ENCODE measurements at places on chromosomes 4 and X.

DNA sequence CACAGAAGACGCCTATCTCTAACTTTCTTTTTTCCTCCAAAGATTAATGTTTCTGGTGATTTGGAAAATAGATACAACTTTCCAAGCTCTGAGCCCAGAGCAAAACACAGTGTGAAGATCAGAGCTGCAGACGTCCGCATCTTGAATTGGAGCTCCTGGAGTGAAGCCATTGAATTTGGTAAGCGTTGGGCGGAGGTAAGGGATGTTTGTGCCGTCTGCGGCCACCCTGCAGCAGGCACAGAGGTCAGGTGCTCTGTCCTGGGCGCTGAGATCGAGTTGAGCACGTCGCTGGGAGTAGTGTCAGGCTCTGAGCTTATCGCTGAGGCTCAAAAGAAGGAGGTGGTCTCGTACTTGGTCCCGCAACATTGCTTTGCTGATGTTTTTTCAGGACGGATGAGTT is 31.8 kb downstream of the CSF2RA start:
- DNase-seq = no peak

DNA sequence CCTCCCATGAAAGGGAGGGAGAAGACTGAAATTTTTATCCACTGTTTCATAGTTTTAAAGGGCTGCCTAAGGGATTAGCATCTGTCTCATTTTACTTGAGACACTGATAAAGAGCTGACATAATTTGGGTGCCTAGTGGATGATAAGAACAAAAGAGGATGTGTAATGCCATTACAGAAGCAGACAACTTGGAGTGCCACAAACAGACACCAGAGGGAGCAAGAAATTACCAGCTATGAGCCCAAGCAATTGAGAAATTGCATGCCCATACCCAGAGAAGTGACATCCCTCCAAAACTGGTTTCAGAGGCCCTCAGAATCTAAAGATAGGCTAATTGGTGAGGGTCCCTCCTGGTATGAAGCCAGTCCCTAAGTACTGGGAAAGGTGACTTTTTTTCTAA is 38.5 kb upstream of the POU3F4 start:
- DNase-seq = no peak

GRCh38 chr4:186627226-186627865 is 72.0 kb upstream of the MTNR1A start:
- no peak for DNase-seq

DNA sequence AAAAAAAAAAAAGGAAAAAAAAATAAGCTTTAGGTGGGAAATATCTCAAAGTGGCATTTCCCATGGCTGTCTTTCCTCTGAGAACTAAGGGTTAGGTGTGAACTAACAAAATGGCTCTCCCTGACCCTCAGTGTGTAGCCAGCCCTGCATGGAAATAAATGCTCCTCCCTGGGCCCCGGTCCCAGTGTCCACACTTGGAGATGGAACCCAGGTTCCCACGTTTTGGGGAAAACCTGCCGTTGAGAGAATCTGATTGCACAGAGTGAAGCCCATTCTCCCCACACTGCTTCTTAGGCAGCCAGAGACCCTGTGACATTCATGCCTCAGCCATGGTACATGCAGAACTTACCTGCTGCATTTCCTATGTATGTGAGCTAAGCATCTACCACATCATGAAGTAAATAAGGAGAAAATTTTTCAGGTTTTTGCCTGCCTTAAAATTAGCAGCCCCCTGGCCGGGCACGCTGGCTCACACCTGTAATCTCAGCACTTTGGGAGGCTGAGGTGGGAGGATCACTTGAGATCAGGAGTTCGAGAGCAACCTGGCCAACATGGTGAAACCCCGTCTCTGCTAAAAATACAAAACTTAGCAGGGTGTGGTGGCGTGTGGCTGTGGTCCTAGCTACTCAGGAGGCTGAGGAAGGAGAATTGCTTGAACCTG is 34.5 kb downstream of the HTT-AS start:
- no peak for DNase-seq

DNA sequence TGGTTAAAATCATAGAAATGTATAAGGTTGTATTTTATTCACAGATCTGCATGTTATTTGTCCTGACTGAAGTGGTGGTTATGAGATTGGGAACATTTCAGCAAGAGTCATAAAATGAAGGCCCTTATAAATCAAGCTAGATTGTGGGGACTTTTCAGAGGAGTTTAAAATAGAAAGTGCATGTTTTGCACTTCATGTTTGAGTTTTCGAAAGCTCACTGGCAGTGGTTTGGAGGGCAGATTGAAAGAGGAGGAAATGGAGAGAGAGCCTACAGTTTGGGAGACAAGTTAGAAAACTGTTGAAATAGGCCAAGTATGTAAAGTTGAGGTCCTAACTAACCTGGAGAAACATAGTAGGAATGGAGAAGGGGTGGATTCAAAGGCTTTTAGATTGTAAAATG is 124.9 kb downstream of the KDM6A start:
- DNase-seq = no peak

DNA sequence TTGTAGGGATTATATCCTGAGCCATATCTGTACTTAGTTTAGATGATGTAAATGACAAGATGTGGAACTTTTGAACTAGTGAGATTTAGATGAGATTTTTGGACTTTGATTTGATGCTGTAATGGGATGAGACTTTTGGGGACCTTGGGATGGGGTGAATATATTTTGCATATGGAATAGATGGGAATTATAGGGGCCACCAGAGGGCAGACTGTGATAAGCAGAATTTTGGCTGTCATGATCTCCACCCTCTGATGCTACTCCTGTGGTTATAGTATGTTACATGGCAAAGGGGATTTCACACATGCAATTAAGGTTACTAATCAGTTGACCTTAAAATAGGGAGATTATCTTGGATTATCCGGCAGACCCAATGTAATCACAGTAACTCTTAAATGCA is 214.0 kb upstream of the NHS start:
- no peak for DNase-seq

DNA sequence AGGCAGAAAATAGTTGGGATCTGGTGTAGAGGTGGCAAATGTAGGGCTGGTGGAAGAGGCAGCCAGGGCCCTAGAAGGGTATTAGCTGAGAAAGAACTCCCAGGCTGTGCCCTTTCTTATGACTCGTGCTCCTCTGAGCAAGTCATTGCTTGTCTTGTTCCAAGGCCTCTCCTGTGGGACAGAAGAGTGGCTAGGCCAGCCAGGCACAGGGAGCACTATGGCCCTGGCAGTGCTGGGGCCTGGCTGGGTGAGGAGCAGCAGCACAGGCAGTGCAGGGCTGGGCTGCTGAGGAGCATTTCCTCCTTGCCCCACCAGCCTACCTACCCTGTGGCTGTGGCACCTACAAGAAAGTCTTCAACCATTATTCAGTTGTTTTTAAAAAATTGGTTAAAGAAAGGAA is 298.5 kb upstream of the NR3C2 start:
- DNase-seq = no peak

DNA sequence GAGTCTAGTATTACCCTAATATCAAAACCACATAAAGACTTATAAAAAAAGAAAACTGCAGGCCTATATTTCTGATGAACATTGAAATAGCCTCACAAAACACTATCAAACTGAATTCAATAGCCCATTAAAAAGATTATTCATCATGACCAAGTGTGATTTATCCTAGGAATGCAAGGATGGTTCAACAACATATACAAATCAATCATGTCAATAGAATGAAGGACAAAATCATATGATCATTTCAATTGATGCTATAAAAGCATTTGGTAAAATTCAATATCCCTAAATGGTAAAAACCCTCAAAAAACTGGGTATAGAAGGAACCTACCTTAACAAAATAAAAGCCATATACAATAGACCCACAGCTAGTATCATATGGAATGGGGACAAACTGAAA is 797.9 kb upstream of the INTU start:
- no peak for DNase-seq

DNA sequence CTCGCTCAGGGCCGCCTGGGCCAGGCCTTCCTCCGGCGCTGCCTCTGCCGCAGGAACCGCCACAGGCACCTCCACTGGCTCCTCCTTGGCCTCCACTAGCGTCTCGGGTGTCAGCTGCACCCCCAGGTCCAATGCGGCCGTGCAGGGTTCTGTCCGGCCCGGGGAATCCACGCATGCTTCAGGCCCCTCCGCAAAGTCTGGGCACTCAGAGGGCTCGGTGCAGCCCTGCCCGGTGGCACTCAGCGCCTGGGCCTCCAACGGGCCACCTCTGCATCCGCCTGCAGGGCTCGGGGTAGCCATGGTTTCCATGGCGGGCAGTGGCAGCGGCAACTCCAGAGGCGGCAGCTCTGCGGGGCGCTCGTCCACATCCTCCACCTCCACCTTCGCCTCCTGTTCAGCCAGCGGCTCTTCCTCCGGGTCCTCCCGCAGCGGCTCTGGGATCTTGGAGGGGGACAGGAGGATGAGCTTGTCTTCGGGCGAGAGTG is 74.9 kb upstream of the UCP1 start:
- DNase-seq = no peak

DNA sequence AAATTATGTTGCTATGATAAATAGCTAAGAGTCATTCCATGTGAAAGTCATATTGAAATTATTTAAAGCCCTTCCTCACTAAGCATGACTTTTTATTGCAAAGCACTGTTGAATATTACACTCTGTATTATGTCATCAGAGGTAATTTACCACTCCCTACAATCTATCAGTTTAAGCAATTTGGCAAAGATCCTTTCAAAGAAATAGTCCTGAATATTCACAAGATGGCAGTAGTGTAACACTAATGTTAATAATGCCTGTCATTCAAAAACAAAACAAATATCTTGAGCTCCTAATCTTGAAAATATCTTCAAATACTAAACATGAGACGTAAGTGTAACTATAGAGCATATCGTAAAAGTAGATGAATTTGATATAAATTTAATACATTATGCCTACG is 208.6 kb upstream of the TECRL start:
- DNase-seq = no peak

DNA sequence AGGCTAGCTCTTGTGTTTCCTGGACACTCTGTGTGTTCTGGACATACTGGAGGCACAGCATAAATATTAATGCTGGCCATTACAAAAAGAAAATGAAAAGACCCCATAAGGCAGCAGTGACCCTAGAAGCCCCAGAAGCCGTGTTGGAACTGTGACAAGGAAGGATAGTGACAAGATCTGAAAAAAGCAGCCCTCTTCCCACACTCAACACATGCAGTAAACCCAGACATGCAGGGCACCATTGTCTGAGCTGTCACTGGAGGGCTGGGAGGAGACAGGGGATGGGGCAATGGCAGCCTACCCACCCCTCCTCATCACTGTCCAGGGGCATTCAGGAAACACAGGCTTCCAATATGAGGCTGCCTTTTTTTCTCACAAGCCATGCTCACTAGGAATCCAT is 6.5 kb downstream of the TRIM2 start:
- no peak for DNase-seq

- DNase-seq = no peak
These were observed 52.0 kb upstream of the PDLIM5 start for GRCh38 chr4:94399721-94400120.

GRCh38 chrX:47190445-47191269 is 3.0 kb upstream of the UBA1 start:
- DNase-seq = peak; percentile 86

DNA sequence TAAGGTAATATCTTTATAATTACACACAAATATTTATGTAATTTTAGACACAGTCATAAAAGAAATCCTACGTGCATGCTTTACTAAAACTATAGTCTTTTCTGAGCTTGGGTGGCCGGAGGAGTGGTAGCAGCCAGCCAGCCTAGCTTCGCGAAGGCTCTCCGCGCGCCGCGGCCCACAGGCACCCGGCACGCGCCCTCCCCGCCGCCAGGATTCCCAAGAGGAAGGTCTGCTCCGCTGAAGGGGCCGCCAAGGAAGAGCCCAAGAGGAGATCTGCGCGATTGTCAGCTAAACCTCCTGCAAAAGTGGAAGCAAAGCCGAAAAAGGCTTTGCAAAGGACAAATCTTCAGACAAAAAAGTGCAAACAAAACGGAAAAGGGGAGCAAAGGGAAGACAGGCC is 8.7 kb upstream of the PJA1 start:
- no peak for DNase-seq

Data from activated naive CD8-positive, alpha-beta T cell treated with anti-CD3 and anti-CD28 coated beads for 36 hours (primary cell).